ENCODE measurements at places on chromosomes 1 and 21. TPM values are rescaled to one million over a fixed set of nuclear protein-coding genes. Genes with fewer than 3 reads are reported as not detected.

Gene HYI
- total RNA-seq, result 33.2 TPM

Gene BACH1
- 81.3 TPM for total RNA-seq

Gene CRP
- not detected for total RNA-seq

Gene REN
- not detected for total RNA-seq

Gene THEM5
- not detected for total RNA-seq

Gene CAPZB
- 232 TPM for total RNA-seq

Gene PLPPR4
- total RNA-seq, result 2.8 TPM

Gene TEKT2
- 2.1 TPM for total RNA-seq

Gene DIO1
- total RNA-seq, result not detected

Gene GABRD
- not detected for total RNA-seq

Gene SLFNL1
- total RNA-seq, result 0.09 TPM

Gene BRINP3
- total RNA-seq, result 2.3 TPM

Gene RORC
- total RNA-seq, result not detected

Gene NIBAN1
- 121 TPM for total RNA-seq

Gene ZNF697
- total RNA-seq, result 4.4 TPM

Gene ANKRD34A
- total RNA-seq, result 0.99 TPM

Gene HSD3B2
- not detected for total RNA-seq

Gene TDRD10
- total RNA-seq, result not detected

Gene IGFN1
- 0.74 TPM for total RNA-seq

Gene OR2T29
- not detected for total RNA-seq

All from fibroblast of the aortic adventitia (primary cell).